ENCODE measurements at places on chromosomes 5 and 9.

- DNase-seq = no peak
These were observed 1.9 kb upstream of the MRPS2 start for GRCh38 chr9:135498381-135499126.

DNA sequence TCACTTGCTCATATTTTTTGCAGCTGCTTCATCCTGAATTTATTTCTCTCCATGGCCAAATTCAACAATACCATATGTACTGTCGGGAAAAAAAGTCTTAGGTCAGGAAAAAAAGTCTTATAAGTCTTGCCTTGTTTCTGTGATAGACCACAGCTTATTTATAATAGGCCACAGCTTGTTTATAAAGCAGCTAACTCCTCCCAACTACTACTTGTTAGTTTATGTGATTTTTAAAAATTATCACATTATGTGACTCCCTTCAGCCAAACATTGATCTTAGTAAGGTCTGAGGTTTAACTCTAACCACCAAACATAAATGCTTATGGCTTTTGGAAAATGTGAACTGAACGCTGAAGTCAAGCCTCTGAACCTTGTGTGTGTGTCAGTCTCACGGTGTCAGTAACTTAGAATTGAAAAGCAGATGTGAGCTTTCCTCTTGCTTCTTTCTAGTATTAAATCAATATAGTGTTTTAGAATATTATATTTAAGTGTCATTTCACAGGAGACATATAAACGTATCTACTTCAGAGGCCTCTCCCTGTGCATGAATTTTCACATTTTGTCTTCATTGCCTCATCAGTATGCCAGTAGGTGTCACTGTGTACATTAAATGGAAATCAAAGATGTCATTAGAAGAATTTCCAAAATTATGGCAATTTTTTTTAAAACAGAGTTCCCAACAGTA lies 51.3 kb downstream of the SNX24 start:
- no peak for DNase-seq

DNA sequence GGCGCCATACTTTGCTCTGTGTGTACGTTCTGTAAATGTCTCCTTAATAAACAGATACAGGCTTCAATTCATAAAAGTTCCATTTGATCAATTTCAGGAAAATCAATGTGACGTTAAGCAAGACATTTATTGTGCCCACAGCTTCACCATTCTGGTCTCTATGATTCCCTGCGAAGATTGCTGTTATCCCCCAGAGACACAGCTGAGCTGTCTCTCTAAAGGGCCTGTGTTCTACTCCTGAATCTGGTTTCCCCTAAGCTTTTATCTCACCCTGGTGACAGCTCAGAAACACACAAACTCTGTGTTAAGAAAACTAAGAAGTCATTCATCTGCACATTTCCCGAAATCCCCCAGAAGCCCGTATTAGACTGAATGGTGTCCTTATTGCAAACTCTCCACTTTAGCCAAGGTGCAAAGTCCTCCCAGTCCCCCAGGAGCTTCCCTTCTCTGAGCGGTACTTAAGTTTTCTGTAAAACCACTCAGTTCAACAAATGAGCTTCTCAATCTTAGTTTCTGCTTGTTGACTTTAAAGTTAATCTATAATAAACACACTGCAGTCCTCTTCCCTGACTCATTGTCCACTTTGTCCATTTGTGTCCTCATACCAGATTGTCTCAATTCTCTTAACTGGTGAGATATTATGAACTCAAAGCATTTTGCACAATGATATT lies 1.4 kb upstream of the C5orf15 start:
- no peak for DNase-seq

- DNase-seq = no peak
These were observed 125.2 kb upstream of the CPEB4 start for GRCh38 chr5:173762930-173763329.

DNA sequence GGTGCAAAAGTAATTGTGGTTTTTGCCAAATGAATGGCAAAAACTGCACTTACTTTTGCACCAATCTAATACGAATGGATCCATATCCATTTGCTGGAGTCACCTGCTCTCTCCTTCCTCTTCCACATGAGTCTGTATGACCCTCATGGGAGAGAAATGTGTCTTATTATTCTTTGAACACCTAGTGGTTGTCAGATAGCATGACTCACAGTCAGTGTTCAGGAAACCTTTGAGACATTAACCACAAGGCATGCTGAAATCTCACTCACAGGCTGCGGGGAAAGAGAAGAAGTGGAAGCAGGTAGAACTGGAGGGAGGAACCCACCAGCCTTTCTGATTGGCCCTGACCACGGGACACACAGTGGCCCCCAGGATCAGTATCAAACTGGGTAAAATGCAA lies 222.8 kb upstream of the KLF4 start:
- no peak for DNase-seq

DNA sequence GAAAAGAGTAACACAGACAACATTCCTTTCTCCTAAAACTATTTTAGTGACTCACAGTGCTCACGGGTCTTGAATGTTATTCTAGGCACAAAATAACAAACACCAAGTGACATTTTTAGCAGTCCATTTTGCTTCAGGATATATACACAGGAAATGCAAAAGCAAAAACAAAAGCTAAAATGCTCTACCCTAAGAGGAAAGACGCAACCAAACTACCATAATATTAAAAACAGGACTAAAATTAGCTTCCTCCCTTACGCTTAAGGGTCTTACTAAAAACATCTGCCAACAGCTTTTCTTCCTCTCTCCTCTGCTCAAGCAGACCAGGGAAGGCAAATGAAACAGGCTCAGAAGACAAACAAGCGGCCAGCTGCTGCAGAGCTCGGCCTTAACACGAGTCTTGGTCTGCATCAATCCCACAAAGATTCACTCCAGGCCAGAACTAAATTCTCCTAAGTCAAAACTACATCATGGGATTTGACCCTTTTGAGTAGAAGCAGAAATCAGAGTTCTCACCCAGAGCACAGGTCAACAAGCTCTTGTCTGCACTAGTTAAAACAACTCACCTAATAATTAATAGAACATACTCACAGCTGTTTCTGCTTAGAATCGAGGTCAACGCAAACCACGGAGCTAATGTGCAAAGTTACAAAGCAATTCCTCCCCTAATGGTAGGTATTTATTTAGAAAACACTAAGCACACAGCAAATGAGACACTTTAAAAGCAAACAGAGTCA lies 62.3 kb downstream of the RAPGEF1 start:
- no peak for DNase-seq

GRCh38 chr5:131460867-131461572 lies 174.0 kb downstream of the RAPGEF6 start:
- DNase-seq = no peak

DNA sequence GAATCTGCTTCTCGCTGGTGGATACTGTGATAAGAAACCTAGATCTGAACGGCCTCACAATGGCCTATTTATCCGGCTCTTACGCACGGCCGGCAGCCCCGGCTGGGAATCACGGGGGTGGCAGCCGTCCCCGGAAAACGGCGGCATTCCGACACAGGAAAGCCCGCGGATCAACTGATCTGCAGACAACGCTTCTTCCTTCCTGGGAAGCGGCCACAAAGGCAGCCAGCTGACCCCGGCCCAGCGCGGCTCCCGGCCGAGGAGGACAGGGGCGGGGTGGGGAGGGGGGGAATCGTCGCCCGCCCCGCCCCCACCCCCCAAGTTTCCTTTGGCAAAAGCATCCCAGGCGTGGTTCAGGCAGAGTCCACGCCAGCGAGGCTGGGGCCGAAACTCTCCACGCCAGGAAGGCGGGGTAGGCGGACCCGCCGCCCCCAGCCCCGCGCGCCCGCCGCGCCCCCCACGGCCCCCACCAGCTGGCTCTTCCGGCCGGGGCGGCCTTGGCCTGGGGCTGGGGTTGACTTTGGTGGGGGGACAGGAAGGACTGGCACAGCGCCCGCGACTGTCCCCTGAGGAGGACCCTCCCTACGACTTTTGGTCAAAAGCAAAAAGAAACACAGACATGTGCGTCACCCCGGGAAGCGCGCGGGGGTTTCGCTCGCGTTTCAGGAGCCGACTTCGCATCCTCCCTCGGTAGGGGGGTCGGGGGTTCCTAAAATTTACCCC lies 247.7 kb upstream of the ANKRD55 start:
- DNase-seq = no peak

DNA sequence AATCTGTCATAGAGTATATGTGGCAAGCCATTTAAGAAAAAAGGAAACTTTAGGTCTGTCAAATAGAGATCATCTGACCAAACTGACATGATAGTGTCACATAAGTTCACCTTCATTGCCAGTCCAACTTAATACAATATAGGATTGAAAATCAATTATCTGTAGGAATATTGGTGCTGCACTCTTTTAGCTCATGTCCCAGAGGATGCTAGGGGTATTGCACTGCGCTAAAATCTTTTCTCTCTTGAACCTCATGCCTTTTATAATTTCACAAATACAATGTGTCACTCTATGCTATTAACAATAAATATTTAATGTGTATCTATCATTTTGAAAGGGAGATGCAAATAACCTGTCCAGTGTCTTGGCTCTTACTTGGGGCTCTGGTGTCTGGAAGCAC lies 72.4 kb upstream of the FAM120A start:
- no peak for DNase-seq

DNA sequence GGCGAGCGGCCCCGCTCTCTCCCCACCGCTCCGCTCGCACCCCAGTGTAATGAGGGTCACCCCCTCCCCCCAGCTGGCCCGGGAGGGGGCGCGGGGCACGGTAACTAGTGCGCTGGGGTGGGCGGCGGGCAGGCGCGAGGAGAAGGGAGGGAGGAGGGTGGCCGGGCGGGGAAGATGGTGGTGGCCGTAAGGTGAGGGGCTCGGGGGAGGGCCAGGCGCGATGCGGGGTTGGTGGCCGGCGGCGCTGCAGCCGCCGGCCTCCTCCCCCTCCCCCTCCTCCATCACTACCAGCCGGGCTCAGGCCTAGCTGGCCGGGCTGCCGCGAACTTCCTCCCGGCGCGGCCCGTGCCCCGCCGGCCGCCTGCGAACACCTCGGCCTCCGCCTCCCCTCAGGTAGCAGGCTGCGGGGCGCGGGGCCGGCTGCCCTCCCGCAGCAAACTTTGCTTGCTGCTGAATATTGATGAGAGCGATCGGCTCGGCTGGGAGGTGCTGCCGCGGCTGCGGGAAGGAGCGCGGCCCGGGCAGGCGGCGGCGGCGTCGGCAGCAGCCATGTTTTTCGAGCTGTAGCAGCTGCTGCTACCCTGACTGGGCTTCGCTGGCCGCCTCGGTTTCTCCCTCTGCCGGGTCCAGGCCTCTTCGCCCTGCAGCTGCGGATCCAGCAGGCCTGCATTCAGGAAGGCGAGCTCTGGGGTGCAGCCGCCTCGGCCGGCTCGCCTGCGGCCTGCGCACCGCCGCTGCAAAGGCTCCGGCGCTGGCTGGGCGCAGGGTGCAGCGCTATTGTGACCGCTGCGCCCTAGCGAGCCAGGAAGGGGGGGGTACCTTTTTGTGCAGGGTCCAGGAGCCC lies 502 bp downstream of the NSD1 start:
- no peak for DNase-seq

DNA sequence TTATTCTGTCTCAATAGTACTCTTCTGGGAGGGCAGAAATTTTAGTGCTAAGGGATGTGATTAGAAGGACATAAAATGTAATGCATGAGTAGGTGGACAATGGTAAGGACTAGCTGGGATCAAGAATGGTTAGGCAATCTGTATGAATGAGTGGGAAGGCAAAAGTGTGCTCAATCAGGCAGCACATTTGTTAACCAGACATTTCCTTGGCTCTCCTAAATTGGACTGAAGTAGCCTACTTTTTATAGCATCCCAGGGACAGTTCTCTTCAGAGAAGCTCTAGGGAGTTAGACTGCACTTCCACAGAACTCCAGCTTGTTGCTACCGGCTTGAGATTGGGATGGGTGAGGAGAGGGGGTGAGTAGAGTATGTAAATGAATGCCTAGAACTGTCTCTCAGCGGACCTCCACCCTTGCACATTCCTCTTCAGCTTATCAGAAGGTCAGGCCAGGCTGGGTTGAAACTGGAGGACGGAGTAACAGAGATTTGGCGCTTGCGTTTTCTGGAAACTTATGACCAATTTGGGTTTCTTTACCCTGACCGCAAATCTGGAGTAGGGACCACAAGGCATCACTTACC lies 19.0 kb upstream of the ARL14EPL start:
- DNase-seq = no peak

- DNase-seq = no peak
These were observed 193.1 kb upstream of the FREM1 start for GRCh38 chr9:15103290-15103689.

- no peak for DNase-seq
These were observed 1.4 kb downstream of the NEURL1B start for GRCh38 chr5:172642486-172642885.

DNA sequence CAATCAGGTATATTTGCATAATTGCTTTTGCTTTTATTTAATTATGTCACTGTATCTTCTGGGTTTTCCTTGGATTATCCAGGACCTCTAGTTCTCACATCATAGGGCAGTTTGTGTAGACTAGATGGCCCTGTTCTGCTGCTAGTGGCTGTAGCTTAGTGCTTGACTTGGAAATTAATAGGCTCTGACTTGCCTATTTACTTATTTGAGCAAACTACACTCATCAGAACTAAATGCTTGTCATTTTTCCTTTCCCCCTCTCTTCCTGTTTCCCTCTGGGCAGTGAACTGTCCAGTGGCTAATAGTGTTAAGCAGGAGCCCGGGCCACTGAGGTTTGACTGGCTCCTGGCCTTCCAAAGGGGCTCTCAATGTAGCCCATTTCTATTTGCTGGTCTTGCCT lies 135.7 kb downstream of the MAN2A1 start:
- DNase-seq = no peak

DNA sequence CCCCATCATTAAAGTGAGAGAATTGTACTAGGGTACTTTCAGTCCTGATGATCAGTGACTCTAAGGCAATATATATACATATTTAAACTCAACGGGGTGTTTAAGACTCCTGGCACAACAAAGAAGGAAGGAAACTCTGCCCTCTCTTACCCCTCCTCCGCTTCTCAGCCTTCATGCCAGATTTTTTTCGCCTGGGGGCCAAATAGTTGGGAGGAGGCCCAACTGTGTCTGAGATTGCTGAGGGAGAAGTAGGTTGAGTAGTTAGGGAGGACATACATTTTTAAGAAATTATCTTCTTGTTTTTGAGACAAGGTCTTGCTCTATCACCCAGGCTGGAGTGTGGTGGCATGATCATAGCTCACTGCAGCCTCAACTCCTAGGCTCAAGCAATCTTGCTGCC lies 127.7 kb upstream of the SHB start:
- DNase-seq = no peak

DNA sequence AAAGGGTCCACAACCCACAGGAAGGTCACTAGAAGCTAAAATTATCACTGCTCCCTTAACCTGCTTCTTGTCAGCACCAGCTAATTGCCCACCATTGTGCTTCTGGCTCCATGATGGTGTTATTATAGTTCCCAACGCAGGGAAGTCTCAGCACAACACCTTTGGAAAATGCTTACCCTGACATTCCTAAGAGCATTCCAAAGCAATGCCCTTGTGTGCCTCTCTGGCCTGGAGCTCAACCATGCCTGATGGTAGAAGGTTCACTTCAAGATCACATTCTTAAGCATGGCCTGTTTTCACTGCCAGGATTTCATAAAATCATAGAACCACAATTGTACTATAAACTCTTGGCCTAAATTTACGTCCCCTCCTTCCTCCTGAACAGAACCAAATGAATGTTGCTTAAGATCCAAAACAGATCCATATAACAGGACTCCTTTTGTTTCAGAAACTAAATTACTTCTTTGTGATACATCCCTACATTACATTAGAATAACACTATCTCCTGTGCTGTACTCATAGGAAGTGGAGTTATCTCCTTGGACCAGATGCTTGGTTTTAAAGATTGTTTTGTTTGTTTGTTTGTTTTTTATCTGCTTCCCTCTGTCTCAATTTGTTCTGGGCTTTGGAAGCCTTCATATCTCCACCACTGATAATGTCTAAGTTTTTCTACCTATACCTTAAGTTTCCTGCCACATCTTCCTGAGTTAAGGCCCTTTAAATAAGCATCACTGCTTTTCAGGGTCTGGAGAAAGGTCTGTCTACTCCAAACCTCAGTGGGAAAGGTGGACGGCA lies 32.1 kb downstream of the ARL15 start:
- no peak for DNase-seq
